ENCODE measurements at places on chromosomes 5 and 9.
A peak's percentile ranks its signal among the peaks of the same experiment; 100 is the strongest.

DNA sequence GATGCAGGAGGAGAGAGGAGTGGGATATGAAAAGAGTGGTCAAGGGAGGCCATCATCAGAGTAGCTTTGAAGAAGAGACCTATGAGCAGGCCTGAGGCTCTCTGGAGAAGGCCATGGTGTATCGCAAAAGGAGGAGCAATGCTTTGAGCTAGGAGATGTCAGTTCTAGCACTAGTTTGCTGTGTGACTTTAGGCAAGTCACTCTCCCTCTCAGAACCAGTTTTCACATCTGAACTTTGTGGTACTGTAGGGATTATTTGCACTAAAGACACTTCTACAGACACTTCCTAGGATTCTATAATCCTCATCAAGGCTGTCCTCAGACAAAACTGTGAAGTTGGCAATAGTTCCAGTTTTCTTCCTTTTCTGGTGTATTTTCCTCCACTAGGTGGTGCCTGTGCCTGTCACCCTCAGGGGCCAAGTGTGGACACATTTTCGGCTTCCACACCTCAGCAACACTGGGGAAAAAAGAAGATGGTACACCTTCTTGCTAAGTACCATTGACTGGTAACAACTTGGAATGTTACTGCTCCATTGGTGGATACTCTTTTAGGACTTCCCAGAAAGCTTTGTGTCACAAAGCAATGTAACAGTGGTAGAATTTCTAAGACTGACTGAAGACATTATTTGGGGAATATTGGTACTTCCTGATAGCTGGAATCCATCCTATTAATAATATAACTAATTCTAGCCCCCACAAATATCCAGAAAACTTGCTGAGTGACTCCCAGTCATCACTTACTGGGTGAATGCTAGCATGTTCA is 9.9 kb downstream of the PAPPA start:
- peaks cover 21% of the 10 kb centered on the region for H3K27me3 ChIP-seq
- H3K4me1 ChIP-seq: no peaks in the 10 kb centered on the region
- H3K4me3 ChIP-seq: no peak overlapping the region
- H3K27ac ChIP-seq: no peak overlapping the region
- no peak for DNase-seq

DNA sequence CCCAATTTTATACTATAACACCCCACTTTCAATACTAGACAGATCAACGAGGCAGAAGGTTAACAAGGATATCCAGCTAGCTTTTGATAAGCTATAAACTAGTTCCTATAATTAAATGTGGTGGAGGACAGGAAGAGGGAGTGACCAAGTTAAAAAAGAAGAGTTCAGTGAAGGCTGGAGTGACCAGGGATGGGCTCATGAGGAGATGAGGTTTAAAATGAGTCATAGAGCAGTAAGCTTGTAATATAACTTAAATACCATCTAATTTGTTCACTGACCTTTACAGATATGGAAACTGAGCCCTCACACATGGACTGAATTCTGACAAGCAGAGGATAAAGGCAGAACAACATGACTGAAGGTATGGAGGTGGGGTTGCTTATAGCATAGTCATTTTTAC is 284.5 kb downstream of the SPATA31D1 start:
- H3K4me1 ChIP-seq: no peaks in the 10 kb centered on the region
- H3K36me3 ChIP-seq: no peaks in the 10 kb centered on the region
- no peaks in the 10 kb centered on the region for H3K27me3 ChIP-seq
- no peak overlapping the region for H3K4me3 ChIP-seq
- no peak for DNase-seq
- H3K27ac ChIP-seq: no peak overlapping the region

- H3K36me3 ChIP-seq: no peaks in the 10 kb centered on the region
- no peak overlapping the region for H3K27ac ChIP-seq
- no peak overlapping the region for H3K4me3 ChIP-seq
- H3K4me1 ChIP-seq: no peaks in the 10 kb centered on the region
These were observed 405.1 kb downstream of the KCTD16 start for GRCh38 chr5:144575736-144576135.

- peak overlapping the region; percentile 96 for H3K27ac ChIP-seq
- H3K4me1 ChIP-seq: peaks cover 61% of the 10 kb centered on the region
- H3K36me3 ChIP-seq: no peaks in the 10 kb centered on the region
- no peaks in the 10 kb centered on the region for H3K27me3 ChIP-seq
- no peak for DNase-seq
These were observed 7.0 kb downstream of the PAM start for GRCh38 chr5:102762095-102762534.

- peaks cover under 1% of the 10 kb centered on the region for H3K27me3 ChIP-seq
- peak overlapping the region; percentile 78 for H3K27ac ChIP-seq
- H3K4me3 ChIP-seq: no peak overlapping the region
- DNase-seq: no peak
- peaks cover 2% of the 10 kb centered on the region for H3K36me3 ChIP-seq
These were observed 39.8 kb upstream of the RANBP6 start for GRCh38 chr9:6055216-6055615.

DNA sequence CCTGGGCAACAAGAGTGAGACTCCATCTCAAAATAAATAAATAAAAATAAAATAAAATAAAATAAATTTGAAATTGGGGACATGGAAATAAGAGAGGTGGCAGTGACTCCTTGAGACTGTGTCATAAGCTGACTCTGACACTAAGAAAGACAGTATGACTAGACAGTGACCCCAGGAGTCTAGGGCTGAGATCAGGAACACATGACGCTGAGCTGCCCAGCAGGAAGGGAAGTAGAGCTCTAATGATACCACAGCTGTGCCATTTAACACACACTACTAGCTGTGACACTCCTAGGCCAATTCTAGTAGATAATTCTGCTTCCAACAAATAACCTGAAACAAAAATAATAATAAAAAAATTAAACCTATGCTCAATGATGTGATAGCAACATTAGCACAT is 293.0 kb downstream of the SEC61B start:
- peaks cover 3% of the 10 kb centered on the region for H3K4me1 ChIP-seq
- no peaks in the 10 kb centered on the region for H3K36me3 ChIP-seq
- DNase-seq: no peak
- H3K27me3 ChIP-seq: peaks cover 22% of the 10 kb centered on the region
- H3K4me3 ChIP-seq: no peak overlapping the region
- no peak overlapping the region for H3K27ac ChIP-seq

GRCh38 chr9:33177639-33178038 is 10.5 kb upstream of the B4GALT1 start:
- no peaks in the 10 kb centered on the region for H3K36me3 ChIP-seq
- no peak for DNase-seq
- no peak overlapping the region for H3K4me3 ChIP-seq

DNA sequence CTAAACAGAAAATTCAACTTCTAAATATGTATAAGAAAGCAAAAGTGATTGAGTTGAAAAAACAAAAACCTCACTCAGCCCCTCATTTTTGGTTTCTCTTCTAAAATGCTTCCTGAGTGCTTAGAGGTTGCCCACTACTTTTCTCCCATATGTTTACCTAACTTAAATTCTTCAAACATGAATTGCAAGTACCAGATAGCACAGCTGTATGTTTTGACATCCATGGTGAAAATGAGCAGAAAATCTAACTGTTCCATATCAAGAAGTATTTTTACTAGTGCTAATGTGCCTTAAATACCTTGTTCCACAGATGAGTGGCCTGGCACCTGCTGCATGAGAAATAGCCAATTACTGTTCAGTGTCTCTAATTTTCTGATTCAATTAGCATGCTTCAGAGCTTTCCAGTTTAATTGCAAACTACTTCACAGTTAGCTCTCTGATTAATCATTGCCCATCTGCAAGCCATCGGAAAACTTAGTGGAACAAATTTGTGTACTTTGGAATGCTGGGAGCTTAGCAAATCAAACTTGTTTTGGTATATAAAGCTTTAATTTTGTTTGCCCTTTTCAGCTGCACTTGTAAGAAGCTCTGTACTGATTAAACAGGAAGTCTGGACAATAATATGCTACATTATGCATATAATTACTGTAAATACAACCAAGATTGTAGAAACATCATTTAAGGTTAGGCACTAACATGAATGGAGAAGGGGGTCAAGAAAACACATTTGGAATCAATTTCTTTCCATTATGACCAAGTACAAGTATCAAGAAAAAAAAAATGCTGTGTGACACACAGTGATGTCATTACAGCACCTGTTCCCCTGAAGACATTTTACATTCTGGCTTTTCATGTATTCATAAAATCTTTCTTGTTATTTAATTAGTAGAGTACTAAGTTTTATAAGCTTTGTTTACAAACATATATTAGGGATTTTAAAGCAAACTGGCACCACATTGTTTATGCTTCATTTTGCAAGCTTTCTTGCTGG is 65.6 kb downstream of the POU5F2 start:
- no peak for DNase-seq
- H3K27me3 ChIP-seq: no peaks in the 10 kb centered on the region
- no peaks in the 10 kb centered on the region for H3K36me3 ChIP-seq

- no peaks in the 10 kb centered on the region for H3K27me3 ChIP-seq
- no peak for DNase-seq
- peaks cover 9% of the 10 kb centered on the region for H3K4me1 ChIP-seq
These were observed 26.2 kb upstream of the ERGIC1 start for GRCh38 chr5:172807766-172808311.

DNA sequence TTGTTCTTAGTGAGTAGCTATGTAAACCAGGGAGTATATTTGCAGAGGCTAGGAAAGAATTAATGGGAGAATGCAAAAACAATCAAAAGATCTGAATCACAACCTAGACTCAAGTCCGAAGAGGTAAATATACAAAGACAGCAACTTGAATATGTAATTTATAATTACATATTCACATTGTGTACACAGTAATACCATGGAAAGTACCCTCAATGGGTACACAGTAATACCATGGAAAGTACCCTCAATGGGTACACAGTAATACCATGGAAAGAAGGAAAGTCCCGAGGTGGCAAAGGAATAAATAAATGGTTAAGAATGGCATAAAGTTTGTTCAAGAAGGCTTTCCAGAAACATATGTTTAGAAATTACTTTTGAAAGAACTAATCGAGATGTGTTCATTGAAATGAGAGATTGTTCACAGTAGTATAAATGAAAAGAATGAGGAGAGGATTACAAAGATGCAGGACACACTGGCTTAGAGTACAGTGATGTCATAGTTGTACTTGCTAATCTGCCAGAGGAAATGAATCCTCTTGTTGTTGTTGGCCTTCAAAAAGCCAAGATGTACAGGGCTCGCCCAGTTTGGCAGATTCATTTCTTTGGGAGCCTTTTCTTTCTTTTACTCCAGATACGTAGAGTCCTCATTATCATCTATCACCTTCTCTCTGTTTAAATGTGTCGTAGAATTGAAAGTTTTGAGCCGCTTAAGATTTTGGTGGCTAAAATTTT is 116.0 kb downstream of the UNC13B start:
- DNase-seq: no peak
- peaks cover 10% of the 10 kb centered on the region for H3K4me1 ChIP-seq
- H3K4me3 ChIP-seq: no peak overlapping the region
- no peak overlapping the region for H3K27ac ChIP-seq
- H3K27me3 ChIP-seq: peaks cover 53% of the 10 kb centered on the region
- H3K36me3 ChIP-seq: peaks cover 2% of the 10 kb centered on the region

DNA sequence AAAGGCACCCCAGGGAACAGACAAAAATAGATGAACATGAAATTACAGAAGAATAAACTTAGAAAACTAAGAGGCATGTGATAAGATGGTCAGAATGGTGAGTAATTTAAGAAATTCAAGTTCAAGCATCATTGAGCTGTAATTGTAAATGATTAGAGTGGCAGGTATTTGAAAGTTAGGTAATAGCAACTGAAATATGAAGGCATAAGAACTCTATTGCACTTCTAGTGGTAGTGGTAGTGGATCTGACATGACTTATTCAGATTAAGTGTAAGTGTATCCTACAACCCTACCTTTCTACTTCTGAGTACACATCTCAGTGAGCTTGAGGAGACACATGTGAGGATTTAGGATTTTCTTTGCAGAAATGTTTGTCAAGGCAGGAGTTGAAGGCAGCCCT is 192.9 kb upstream of the RIOK2 start:
- H3K27me3 ChIP-seq: no peaks in the 10 kb centered on the region
- no peak overlapping the region for H3K4me3 ChIP-seq
- H3K27ac ChIP-seq: no peak overlapping the region
- no peaks in the 10 kb centered on the region for H3K36me3 ChIP-seq

GRCh38 chr5:39448506-39449128 is 23.8 kb upstream of the DAB2 start:
- peaks cover 11% of the 10 kb centered on the region for H3K27me3 ChIP-seq
- DNase-seq: no peak
- peaks cover 2% of the 10 kb centered on the region for H3K4me1 ChIP-seq
- H3K36me3 ChIP-seq: no peaks in the 10 kb centered on the region
- no peak overlapping the region for H3K27ac ChIP-seq

DNA sequence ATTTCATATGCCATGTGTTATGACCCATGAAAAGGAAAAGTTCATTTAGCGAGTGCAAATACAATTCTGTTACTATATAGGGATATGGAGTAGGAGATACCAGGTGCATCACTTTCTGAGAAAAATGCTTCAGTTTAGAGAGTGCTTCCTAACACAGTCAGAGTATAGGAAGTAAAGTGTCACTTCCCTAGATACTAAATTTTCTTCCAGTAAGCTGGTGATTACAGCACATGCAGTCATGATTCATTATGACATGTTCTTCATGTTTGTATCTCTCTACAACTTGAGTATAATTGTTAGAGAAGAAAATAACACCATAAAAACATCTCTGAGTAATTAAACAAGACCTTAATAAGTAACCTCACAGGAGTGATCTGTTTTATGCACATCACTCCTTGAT is 837.0 kb downstream of the DNAH5 start:
- no peak overlapping the region for H3K4me3 ChIP-seq
- H3K4me1 ChIP-seq: no peaks in the 10 kb centered on the region
- H3K27me3 ChIP-seq: no peaks in the 10 kb centered on the region
- H3K36me3 ChIP-seq: no peaks in the 10 kb centered on the region
- no peak for DNase-seq
- no peak overlapping the region for H3K27ac ChIP-seq

- no peaks in the 10 kb centered on the region for H3K4me1 ChIP-seq
- no peak for DNase-seq
- H3K27ac ChIP-seq: no peak overlapping the region
- peaks cover 35% of the 10 kb centered on the region for H3K27me3 ChIP-seq
These were observed 196.9 kb downstream of the MAST4 start for GRCh38 chr5:66793049-66793448.

Measured in T-helper 17 cell (primary cell).